ENCODE measurements at places on chromosomes 5 and 9. TPM values are rescaled to one million over a fixed set of nuclear protein-coding genes. Genes with fewer than 3 reads are reported as not detected.

GRCh38 chr5:149310947-149311658 lies 34.2 kb upstream of the GRPEL2 start:
- peak; percentile 29 for DNase-seq
- no peak overlapping the region for H3K4me3 ChIP-seq
- H3K27ac ChIP-seq = no peak overlapping the region
- H3K4me1 ChIP-seq = no peaks in the 10 kb centered on the region
- H3K27me3 ChIP-seq = no peaks in the 10 kb centered on the region

- H3K36me3 ChIP-seq = no peaks in the 10 kb centered on the region
- no peak for DNase-seq
- H3K4me1 ChIP-seq = no peaks in the 10 kb centered on the region
- no peak overlapping the region for H3K4me3 ChIP-seq
These were observed 29.7 kb upstream of the PPP2CA start for GRCh38 chr5:134255418-134256150.

GRCh38 chr9:112061152-112061740 lies 113.9 kb downstream of the SUSD1 start:
- peak overlapping the region; percentile 52 for H3K27ac ChIP-seq
- H3K4me3 ChIP-seq = no peak overlapping the region
- H3K27me3 ChIP-seq = no peaks in the 10 kb centered on the region
- DNase-seq = peak; percentile 20

- no peaks in the 10 kb centered on the region for H3K36me3 ChIP-seq
- no peaks in the 10 kb centered on the region for H3K27me3 ChIP-seq
- no peak for DNase-seq
- no peak overlapping the region for H3K27ac ChIP-seq
- H3K4me3 ChIP-seq = no peak overlapping the region
- no peaks in the 10 kb centered on the region for H3K4me1 ChIP-seq
These were observed 22.9 kb upstream of the AOPEP start for GRCh38 chr9:94703488-94704140.

GRCh38 chr5:149355688-149356087 lies 2.2 kb upstream of the PCYOX1L start:
- no peaks in the 10 kb centered on the region for H3K27me3 ChIP-seq
- no peak overlapping the region for H3K27ac ChIP-seq
- H3K4me1 ChIP-seq = peaks cover 7% of the 10 kb centered on the region
- no peak overlapping the region for H3K4me3 ChIP-seq

DNA sequence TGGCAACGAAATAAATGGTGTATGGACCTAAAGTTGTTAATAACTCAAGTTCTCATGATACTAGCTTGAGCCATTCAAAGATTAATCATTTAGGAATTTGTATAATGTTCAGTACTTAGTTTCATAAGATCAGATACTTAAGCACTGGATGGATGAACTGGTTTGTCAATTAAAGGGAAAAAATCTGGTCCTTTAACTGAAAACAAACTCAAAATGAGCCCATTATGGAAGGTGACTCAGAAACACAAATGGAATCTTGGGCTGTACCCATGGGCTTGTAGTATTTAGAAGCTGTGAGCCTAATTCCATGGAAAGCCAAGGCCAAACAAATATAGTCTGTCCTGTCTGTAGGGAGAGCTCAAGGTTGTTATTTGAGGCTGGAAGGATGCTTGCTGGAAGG lies 27.6 kb upstream of the ADRB2 start:
- H3K27me3 ChIP-seq = no peaks in the 10 kb centered on the region
- no peak overlapping the region for H3K4me3 ChIP-seq
- H3K36me3 ChIP-seq = no peaks in the 10 kb centered on the region
- DNase-seq = no peak

GRCh38 chr9:107810461-107810961 lies 320.9 kb upstream of the KLF4 start:
- no peaks in the 10 kb centered on the region for H3K27me3 ChIP-seq
- no peak overlapping the region for H3K4me3 ChIP-seq
- H3K36me3 ChIP-seq = no peaks in the 10 kb centered on the region
- DNase-seq = no peak

- H3K27ac ChIP-seq = no peak overlapping the region
- H3K27me3 ChIP-seq = no peaks in the 10 kb centered on the region
- H3K4me3 ChIP-seq = no peak overlapping the region
- no peak for DNase-seq
These were observed 52.5 kb downstream of the SPOCK1 start for GRCh38 chr5:137446615-137447014.

The ZFP37 gene
- total RNA-seq = 5.8 TPM

DNA sequence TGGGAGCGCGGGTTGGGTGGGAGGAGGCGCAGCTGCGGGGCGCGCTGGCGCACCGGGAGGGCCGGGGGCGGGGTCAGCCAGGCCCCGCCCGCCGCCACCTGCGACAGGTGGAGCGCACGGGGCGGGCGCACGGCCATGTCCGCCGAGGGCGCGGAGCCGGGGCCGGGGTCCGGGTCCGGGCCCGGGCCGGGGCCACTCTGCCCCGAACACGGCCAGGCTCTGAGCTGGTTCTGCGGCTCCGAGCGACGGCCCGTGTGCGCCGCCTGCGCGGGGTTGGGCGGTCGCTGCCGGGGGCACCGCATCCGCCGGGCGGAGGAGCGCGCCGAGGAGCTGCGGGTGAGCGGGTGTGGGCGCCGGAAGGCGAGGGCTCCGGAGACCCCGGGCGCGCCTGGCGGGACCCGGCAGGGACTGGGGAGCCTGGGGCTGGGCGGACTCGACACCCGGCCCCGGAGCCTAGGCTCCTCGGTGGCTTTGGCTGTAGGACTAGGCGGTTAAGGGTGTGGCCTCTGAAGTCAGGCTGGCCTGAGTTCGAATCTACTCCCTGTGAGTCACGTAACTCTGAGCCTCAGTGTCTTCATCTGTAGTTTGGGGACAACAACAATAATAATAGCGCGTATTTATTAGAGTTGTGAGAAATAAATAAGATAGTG lies at the start of gene BSPRY:
Gene BSPRY, plus strand, starts transcription at position 97 of the 650 bp plus-strand sequence. Its CDS starts 39 bp downstream, at position 136.
- H3K27ac ChIP-seq = peak within 1 kb of the TSS; percentile 73
- DNase-seq = peak; percentile 68
- peaks cover 2% of the 10 kb centered on the region for H3K4me1 ChIP-seq
- peak within 1 kb of the TSS; percentile 47 for H3K4me3 ChIP-seq
- no peaks in the 10 kb centered on the region for H3K36me3 ChIP-seq

GRCh38 chr5:103929338-103930013 lies 366.9 kb upstream of the NUDT12 start:
- H3K27ac ChIP-seq = no peak overlapping the region
- H3K4me1 ChIP-seq = no peaks in the 10 kb centered on the region
- H3K27me3 ChIP-seq = no peaks in the 10 kb centered on the region
- H3K36me3 ChIP-seq = no peaks in the 10 kb centered on the region

The SAXO1 gene
- total RNA-seq = not detected

DNA sequence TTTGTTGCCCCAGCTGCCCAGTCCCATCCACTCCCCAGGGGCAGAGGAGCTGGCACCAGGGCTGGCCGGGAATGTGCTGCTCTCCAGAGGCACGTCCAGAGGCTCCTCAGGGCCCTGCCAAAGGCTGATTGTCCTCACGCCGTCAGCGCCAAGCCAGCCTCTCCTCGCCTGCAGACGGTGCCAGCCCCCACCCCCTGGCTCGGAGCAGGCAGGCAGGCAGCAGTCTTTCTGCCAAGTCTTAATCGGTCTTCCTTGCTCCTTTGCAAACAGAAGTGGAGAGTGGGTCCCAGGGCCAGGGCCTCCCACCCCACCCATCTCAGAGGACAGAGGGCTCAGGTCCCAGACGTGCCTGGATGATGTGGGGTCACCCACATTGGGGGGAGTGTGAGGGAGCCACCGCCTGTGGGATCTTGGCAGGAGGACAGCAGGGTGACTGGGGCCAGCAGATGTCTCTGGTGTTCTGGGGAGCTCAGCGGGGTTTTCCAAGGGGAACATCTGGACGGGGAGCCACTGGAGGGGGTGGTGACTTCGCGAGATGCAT lies 36.3 kb downstream of the FAM163B start:
- H3K36me3 ChIP-seq = no peaks in the 10 kb centered on the region
- no peaks in the 10 kb centered on the region for H3K27me3 ChIP-seq
- peak; percentile 89 for DNase-seq
- H3K4me3 ChIP-seq = no peak overlapping the region

DNA sequence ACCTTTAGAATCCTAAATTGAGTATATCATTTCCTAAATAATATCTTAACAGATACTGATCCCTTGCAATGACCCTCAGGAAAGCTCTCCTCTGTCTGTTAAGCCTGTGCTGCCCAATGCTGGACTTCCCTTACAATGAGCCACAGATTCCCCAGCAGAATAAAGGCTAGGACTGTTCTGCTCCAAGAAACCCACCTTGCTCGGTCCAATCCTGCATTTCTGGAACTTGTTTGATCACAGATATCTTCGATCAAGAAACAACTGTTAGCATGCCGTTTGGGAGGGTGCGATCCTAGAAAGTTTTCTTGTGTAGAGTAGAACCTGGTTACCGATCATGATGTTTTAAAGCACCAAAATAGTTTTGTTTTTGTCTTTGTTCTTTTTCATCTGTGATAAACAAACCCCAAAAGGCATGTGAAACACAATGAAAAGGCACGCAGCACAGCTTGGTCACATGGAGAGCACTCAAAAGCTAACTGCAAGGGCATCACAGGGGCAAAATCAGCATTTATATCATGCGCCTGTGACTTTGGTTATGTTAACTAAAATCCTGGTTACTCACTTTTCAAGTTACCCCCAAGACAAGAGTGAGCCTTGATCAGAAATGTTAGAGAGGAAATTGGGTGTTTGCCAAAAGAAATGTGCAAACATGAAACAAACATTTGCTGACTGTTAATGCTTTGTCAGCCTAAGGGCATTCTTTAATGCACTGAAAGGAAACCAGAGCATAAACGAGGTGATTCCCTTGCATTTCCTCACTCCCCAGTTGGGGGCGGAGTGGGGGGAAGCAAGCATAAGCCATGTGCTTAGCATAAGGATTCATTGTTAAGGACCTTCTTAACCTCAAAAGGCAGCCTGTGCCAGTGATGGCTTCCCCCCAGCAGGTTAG lies 61.9 kb upstream of the ADAMTS16 start:
- H3K4me3 ChIP-seq = no peak overlapping the region
- H3K27ac ChIP-seq = no peak overlapping the region
- no peaks in the 10 kb centered on the region for H3K4me1 ChIP-seq
- no peak for DNase-seq
- H3K27me3 ChIP-seq = no peaks in the 10 kb centered on the region

The IFNA13 gene
- total RNA-seq = not detected

GRCh38 chr9:127361561-127361960 lies 35.4 kb upstream of the SLC2A8 start:
- H3K36me3 ChIP-seq = no peaks in the 10 kb centered on the region
- H3K27me3 ChIP-seq = no peaks in the 10 kb centered on the region
- peaks cover 20% of the 10 kb centered on the region for H3K4me1 ChIP-seq
- H3K27ac ChIP-seq = peak overlapping the region; percentile 23

GRCh38 chr5:105101577-105101976 lies 1539.0 kb upstream of the NUDT12 start:
- no peaks in the 10 kb centered on the region for H3K4me1 ChIP-seq
- DNase-seq = peak; percentile 4
- H3K4me3 ChIP-seq = no peak overlapping the region
- no peaks in the 10 kb centered on the region for H3K36me3 ChIP-seq

GRCh38 chr9:36698984-36699383 lies 126.3 kb downstream of the MELK start:
- no peak overlapping the region for H3K27ac ChIP-seq
- H3K36me3 ChIP-seq = no peaks in the 10 kb centered on the region
- H3K27me3 ChIP-seq = no peaks in the 10 kb centered on the region

- no peak overlapping the region for H3K27ac ChIP-seq
- H3K4me1 ChIP-seq = no peaks in the 10 kb centered on the region
- no peaks in the 10 kb centered on the region for H3K27me3 ChIP-seq
- no peak for DNase-seq
- H3K36me3 ChIP-seq = no peaks in the 10 kb centered on the region
- H3K4me3 ChIP-seq = no peak overlapping the region
These were observed 47.7 kb downstream of the AMBP start for GRCh38 chr9:114030364-114030763.

The EIF4E1B gene
- not detected for total RNA-seq

The MARVELD2 gene
- 100 TPM for total RNA-seq

DNA sequence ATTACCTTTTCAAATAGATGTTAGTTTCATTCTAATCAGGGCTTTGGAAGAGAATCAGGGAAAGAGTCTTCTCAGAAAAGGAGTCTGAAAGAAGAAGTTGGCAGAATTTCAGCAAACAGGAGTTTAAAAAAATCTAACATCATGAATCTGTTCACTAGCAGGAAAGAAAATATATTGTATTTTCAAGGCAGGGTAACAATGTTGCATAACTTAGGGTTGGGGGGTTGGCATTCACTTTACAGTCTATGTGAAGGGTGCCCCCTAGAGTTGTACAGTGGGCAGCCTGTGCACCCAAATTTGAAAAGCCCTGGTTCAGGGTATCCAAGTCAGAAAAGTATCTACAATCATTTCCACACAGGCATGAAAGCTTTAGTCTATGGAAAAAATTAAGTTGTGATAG lies 348.4 kb upstream of the SLC30A5 start:
- no peaks in the 10 kb centered on the region for H3K27me3 ChIP-seq
- H3K36me3 ChIP-seq = no peaks in the 10 kb centered on the region
- no peak for DNase-seq
- H3K4me3 ChIP-seq = no peak overlapping the region
- H3K4me1 ChIP-seq = peaks cover 5% of the 10 kb centered on the region

The CSF2 gene
- total RNA-seq = not detected

The PCDHGA10 gene
- total RNA-seq = 17.1 TPM

DNA sequence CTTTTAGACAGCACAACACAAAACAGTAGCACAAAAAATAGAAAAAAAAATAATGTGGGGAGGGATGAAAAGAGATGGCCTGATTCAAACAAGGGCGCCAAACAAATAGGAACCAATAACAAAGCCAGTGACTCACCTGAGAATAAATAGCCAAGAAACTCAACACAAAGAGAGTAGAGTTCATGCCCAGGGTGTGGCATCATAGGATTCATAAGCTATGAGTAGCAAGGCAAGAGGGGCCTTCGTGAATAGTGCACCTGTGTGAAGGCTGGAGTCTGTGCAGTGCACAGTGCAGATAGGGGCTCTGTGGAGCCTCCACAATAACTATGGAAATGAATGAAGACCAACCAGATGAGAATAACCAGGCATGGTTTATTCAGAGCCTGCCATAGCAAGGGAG lies 541.7 kb downstream of the SPOCK1 start:
- H3K36me3 ChIP-seq = no peaks in the 10 kb centered on the region
- no peak for DNase-seq
- H3K4me1 ChIP-seq = peaks cover 9% of the 10 kb centered on the region
- no peaks in the 10 kb centered on the region for H3K27me3 ChIP-seq

The ADRB2 gene
- total RNA-seq = 3.9 TPM

GRCh38 chr9:109875495-109876129 lies 95.6 kb downstream of the PALM2AKAP2 start:
- H3K27ac ChIP-seq = no peak overlapping the region
- H3K4me3 ChIP-seq = no peak overlapping the region
- no peaks in the 10 kb centered on the region for H3K27me3 ChIP-seq
- H3K36me3 ChIP-seq = no peaks in the 10 kb centered on the region
- no peaks in the 10 kb centered on the region for H3K4me1 ChIP-seq

DNA sequence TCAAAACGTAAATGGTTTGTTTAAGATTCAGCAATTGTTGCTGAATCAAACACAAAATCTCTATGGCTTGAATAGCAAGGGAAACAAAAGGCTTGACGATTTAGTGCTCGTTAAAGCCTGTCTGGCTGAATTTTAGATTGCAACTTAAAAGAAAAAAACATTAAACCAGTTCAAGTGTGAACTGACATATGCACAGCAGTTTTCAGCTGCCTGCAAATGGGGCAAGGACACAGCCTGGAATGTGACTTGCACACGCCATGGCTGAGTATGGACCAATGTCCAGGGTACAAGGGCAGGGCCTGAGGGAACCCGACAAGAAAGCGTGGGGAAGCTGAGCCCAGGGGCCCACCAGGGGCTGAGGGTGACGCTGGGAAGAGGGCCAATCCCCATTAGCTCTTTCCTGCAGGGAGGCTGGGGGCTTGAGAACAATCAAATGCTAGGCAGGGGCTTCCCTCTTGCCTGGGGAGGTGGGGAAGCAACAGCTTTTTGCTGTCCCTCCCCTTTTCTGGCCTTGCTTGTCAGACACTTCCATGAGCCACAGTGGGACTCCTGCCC lies 89.6 kb upstream of the LRRTM2 start:
- H3K27me3 ChIP-seq = no peaks in the 10 kb centered on the region
- no peaks in the 10 kb centered on the region for H3K36me3 ChIP-seq
- H3K4me3 ChIP-seq = no peak overlapping the region
- peaks cover 80% of the 10 kb centered on the region for H3K4me1 ChIP-seq

The FOXD4 gene
- total RNA-seq = 0.54 TPM

All from thyroid gland (tissue), 4 donors.